ENCODE measurements at places on chromosomes 5 and 9. TPM values are rescaled to one million over a fixed set of nuclear protein-coding genes. Genes with fewer than 3 reads are reported as not detected.

GRCh38 chr9:29866556-29866955 lies 2293.3 kb upstream of the C9orf72 start:
- DNase-seq, result no peak

DNA sequence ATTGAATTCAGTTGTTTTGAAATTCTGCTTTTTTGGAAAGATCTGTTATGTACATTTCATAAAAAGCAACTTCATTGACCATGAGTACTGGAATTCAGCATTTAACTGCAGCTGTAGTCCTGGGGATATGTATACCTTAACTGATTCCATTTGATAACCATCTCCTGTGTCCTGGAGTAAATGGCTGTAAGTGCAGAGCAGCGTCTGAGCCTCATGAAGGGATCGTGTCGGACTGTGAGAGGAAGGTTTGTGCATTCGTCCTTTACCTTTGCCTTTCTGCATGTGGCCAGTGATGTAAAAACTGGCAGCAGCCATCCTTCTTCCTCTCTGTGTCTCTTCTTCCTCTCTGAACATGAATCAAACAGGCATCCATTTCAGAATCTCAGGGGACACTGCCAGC lies 287.2 kb downstream of the FANCC start:
- DNase-seq, result no peak

Gene C1QTNF2
- total RNA-seq, result 0.21 TPM

DNA sequence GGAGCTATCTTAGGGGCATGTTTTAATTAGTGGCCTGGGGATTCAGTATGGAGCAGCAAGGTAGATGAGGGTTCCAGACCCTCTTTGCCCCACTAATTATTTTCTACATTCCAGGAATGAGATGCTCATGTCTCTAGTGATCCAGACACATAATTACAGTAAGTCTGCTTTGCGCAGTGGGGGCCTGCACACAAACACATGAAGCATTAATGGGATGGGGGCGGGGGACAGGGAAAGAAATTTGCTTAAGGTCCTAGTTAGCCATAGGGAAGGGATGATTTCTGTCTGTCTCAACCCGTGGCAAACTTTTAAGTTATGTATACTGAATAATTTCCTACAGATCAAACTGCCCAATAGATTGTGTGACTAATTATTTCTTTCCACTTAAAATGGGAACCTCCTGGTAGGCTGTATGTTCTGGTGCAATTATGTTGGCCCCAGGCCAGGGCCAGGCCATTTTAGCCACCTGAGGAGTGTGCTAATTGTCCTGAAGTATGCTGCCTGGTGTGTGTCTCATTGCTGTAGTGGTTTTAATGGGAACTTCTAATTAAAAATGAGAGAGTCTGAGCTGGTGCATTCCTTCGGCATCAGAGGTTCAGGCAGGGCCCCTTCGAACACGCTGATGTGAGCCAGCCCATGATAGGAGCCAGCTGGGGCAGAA lies 134.4 kb downstream of the PTTG1 start:
- DNase-seq, result no peak

Gene SV2C
- total RNA-seq, result not detected
